ENCODE measurements at places on chromosomes 7 and 10. TPM values are rescaled to one million over a fixed set of nuclear protein-coding genes. Genes with fewer than 3 reads are reported as not detected.

The SPDYE16 gene
- 0.73 TPM for total RNA-seq

DNA sequence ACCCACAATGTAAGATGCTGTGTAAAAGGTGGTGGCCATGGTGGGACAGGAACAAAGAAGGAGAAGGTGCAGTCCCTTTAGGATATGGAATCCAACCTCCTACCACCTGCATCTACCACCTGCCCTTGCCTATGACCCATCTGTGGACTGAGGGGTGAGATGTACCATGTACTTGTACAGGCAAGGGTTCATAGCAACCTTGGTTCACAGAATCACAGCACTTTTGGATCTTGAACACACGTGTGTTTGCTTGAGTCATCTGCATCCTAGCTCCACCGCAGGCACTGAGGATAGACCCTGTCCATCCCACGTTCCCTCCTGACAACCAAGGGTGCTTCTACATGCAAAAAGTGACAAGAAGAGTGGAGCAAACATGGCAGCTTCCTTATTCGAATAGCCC is 162.3 kb downstream of the GFRA1 start:
- no peak for DNase-seq

- no peak for DNase-seq
These were observed 36.4 kb upstream of the CHCHD3 start for GRCh38 chr7:133118261-133118660.

GRCh38 chr7:71303566-71303965 is 171.6 kb downstream of the GALNT17 start:
- DNase-seq = no peak

Data from breast epithelium (tissue), 4 donors.